ENCODE measurements at places on chromosomes 11 and 22. TPM values are rescaled to one million over a fixed set of nuclear protein-coding genes. Genes with fewer than 3 reads are reported as not detected.

ISX gene
- total RNA-seq, result not detected

- H3K4me1 ChIP-seq, result peaks cover 9% of the 10 kb centered on the region
- no peak overlapping the region for H3K4me3 ChIP-seq
- H3K27ac ChIP-seq, result no peak overlapping the region
- DNase-seq, result no peak
Observed at GRCh38 chr11:85779956-85780640, 30.8 kb downstream of the SYTL2 start.

- no peak for DNase-seq
- H3K4me3 ChIP-seq, result no peak overlapping the region
- no peak overlapping the region for H3K27ac ChIP-seq
- no peaks in the 10 kb centered on the region for H3K36me3 ChIP-seq
Observed at GRCh38 chr11:83726316-83726715, 440.1 kb upstream of the CCDC90B start.

DNA sequence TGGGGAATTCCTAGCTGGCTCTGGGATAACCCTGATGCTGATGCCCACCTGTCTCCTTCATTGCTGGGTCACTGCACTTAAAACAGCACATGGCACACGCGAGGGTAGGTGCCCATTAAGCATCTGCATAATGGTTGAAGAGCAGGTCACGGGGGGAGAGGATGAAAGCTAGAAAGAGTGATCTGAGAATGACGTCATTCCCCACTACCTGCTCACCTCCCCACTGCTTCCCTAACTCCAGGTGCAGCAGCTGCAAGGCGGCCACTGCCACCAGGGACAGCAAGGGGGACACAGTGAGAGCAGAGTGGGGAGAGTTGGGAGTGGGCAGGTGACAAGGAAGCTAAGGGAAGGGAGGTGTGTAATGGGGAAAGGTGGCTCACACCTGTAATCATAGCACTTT lies 27.0 kb downstream of the ADA2 start:
- no peak overlapping the region for H3K4me3 ChIP-seq
- no peak for DNase-seq
- H3K27me3 ChIP-seq, result no peaks in the 10 kb centered on the region
- no peaks in the 10 kb centered on the region for H3K36me3 ChIP-seq

DNA sequence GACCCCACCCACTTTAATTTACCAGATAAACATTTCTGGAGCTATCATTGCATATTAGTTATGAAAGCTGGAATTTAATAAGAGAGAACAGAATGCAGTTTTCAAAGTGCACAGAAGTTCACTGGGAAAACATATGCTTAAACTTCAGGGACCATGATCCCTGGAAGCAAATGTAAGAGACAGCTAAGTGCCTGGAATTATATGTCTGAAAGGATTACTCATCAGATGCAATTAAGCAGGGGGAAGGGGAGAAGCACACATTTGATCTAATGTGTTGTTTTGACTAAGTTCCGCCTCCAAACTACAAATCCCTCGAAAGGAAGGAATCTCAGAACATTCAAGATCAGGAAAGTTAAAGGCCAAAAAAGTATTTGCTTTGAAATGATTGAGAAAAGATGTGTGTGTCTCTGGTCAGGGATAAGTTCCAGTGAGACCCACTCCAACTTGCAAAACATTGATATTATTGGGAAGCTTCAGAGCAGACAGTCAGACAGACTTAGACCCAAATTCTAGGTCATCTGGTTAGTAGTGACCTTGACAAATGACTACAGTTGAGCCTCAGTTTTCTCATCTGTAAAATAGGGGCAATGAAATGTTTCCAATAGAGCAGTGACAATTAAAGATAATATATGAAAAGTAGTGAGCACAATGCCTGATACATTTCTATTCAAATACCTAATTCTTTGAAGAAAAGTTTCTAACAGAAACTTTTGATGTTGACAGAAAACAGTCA lies 147.6 kb downstream of the ME3 start:
- no peak for DNase-seq
- no peaks in the 10 kb centered on the region for H3K36me3 ChIP-seq
- peaks cover 25% of the 10 kb centered on the region for H3K4me1 ChIP-seq
- peak overlapping the region; percentile 72 for H3K27ac ChIP-seq
- no peaks in the 10 kb centered on the region for H3K27me3 ChIP-seq
